NCI-H1436 (cell line): ENCODE measurements at places on chromosomes 1 and 21.
A peak's percentile ranks its signal among the peaks of the same experiment; 100 is the strongest.

DNA sequence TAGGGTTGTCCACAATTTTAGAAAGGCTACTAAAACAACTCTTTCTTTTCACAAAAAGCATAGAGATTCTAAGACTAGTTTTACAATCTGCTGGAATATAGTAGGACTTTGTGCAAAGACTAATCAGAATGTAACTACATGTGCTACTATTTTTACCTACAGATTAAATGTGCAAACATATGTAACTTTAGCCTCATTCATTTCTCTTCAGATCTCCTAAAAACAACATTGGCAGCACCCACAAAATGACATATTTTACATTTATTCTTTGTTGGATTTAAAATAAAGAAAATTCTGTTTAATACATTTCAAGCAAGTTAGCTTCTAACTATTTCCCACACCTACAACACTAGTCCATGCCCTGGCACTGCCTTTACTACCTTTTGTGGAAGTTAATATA lies 292.2 kb downstream of the AKT3 start:
- DNase-seq: no peak

DNA sequence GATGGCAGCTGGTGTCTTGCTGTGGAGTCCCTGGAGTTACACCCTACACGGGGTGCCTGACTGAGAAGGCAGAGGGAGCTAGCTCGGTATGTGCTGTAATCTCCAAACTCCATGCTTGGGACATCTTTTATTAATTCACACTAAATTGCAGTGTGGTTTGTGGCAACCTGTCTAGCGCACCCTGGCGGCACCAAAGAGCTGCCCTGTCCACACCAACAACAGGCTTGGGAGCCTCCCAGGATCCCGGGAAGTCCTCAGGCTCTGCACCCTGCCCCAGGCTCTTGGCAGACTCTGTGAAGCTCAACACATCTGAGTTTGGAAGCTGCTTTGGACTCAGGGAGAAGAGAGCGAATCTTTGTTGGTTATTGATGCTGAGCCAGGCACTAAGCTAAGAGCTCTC lies 138.9 kb downstream of the IGSF21 start:
- DNase-seq: no peak

GRCh38 chr1:154971341-154971998 lies 923 bp upstream of the SHC1 start:
- DNase-seq: no peak

- DNase-seq: no peak
These were observed at the start of gene TTC34 for GRCh38 chr1:2801535-2802291. Gene TTC34 (minus strand): TSS chr1:2801693. CDS start chr1:2800827, 866 bp downstream.

DNA sequence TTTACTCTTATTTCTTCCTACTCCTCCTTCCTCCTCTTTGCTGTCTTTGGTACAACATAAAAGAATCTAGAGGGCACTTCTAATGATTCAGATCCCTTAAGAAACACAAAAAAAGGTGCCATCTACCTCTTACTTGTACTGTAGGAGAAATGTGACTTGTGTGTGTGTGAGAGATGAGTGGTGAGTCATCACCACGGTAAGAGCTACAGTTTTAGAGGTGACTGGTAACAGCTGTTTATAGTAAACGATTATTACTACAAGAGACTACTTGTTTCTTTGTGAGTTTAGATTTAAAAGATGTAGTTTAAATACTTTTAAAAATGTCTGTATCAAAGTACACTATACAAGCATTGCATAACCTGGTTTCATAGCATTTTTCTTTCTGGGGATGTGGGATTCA lies 40.4 kb downstream of the SLC35D1 start:
- no peak for DNase-seq

DNA sequence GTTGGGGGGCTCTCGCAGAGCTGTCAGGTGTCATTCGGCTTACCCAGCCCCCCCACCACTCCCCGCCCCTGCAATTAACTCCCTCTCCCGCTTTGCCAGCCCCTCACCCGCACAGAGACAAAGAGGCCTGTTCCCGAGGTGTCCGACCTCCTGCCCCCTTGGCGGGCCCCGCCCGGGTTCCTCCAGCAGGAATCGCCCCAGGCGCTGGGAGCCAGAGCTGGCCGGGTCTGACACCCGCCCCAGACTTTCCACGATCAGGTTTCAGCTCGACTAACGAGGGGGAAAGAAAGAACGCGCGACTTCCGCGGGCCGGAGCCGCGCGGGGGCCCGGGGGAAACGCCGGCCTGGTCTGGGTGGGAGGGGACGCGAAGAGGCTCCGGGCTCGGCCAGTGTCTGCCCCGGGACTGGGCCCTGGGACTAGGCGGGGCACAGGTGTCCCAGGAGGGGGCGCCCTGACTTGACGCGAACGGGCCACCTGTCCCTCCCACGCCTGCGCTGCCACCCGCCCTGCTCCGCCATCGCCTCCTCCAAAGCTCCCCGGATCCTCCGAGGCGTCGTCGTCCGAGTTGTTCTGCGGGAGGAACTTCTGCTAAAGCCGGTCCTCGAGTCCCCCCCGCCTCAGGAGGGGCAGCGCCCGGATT lies 36.4 kb upstream of the HHAT start:
- peak; percentile 71 for DNase-seq

- DNase-seq: no peak
These were observed 232.4 kb upstream of the AJAP1 start for GRCh38 chr1:4421986-4422385.

DNA sequence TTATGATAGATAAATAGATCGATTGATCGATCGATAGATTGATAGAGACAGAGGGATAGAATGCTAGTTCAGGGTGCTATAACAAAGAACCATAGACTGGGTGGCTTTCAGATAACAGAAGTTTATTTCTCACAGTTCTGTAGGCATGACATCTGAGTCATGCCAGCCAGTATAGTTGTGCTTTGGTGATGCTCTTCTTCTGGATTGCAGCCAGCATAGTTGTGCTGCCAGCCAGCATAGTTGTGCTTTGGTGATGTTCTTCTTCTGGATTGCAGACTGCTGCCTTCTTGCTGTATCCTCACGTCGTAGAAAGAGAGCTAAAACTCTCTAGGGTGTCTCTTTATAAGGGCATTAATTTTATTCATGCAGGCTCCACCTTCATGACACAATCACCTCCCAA lies 860.8 kb downstream of the BRINP3 start:
- no peak for DNase-seq
